ENCODE measurements at places on chromosomes 7 and 10.

DNA sequence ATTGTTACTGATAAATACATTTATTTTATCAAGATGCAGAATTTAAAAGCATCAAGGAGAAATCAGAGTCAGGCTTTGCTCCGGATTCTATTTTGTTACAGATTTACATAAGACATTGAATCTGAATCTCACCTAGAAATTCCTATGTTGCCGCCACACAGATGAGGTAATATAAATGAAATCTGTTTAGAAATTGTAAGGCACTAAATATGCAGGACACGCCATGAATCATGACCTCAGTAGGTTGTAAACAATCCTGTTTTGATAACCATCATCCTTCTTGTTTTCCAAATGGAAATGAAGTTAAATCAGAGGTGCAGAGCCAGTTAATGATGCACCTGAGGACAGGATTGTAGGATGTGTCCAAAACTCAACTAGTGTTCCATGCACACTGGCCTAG is 778.0 kb downstream of the MAGI2 start:
- DNase-seq: no peak

GRCh38 chr10:133590226-133590969 is 25.0 kb upstream of the SYCE1 start:
- no peak for DNase-seq

GRCh38 chr10:58438340-58438871 is 53.2 kb downstream of the TFAM start:
- DNase-seq: no peak

DNA sequence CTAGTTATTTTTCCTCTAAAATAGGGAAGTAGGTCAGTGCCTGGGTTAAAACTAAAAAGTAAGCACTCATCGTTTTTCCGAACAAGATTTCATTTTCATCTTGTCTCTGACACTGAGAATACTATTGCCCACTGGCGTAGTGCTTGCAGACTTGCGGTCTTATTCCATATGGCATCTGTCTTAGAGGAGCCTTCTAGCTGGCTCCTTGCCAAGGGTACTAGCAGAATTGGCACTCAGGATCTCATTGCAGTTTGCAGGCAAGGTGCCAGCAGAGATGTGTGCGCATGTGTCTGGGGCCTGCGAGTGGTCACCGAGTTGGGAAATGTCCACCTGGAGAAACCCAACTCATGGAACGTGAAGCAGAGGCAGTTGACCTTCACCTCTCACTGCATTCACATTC is 143.4 kb downstream of the CELF2 start:
- no peak for DNase-seq

GRCh38 chr7:38453168-38453567 is 178.0 kb downstream of the AMPH start:
- DNase-seq: no peak

DNA sequence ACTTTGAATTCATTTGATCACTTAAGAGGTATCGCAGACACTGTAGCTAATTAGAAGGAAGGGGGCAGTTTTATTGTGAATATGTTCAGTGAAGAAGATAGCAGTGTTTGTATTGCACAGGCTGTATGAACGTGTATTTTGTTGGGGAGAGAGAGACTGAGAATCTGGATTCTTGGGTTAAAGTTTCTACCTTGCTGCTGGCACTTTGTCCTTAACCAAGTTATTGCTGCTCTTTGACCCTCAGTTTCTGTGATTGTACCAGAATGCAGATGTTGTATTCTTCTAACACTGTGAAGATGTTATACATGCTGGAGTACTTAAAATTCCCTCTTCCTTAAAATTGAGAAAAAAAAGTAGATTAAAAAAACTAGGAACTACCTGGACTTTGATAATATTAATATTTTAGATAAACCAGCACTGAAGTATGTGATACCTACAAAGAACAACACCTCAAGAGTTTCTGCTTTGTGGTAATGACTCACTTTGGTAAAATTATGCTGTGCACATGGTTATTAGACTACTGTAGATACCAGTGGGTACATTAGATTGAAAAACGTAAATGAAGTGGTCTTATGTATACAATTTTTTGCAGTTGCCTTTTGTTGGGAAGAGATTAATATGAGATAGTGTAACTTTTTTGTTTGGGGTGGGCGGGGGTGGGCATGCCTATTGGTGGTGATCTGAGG is 321.3 kb downstream of the AUTS2 start:
- no peak for DNase-seq

- no peak for DNase-seq
These were observed 40.1 kb downstream of the IQUB start for GRCh38 chr7:123494193-123494796.

GRCh38 chr10:6383096-6383812 is 180.5 kb downstream of the PFKFB3 start:
- no peak for DNase-seq

DNA sequence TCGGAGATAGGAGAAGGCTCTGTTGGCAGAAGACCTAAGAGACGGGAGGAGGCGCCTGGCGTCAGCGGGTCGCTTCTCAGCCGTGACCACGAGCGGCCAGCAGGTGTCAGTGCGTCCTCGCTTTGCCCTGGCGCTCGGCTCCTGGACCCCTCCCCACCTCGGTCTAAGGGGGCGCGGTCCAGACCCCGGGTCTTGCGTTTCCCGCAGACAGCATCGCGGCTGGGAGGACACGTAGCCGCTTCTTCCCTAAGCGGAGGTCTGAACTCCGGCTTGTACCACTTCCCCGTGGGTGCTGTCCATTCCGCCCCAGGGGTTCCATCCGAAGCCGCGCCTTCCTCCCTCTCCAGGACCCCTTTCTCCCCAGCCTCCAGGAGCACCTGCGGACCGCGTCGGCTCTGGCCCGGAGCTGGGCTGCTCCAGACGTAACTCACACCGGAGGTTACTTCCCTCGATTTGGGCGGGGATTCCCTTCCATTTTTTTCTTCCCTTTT is 593 bp upstream of the ADRA2A start:
- peak; percentile 46 for DNase-seq

DNA sequence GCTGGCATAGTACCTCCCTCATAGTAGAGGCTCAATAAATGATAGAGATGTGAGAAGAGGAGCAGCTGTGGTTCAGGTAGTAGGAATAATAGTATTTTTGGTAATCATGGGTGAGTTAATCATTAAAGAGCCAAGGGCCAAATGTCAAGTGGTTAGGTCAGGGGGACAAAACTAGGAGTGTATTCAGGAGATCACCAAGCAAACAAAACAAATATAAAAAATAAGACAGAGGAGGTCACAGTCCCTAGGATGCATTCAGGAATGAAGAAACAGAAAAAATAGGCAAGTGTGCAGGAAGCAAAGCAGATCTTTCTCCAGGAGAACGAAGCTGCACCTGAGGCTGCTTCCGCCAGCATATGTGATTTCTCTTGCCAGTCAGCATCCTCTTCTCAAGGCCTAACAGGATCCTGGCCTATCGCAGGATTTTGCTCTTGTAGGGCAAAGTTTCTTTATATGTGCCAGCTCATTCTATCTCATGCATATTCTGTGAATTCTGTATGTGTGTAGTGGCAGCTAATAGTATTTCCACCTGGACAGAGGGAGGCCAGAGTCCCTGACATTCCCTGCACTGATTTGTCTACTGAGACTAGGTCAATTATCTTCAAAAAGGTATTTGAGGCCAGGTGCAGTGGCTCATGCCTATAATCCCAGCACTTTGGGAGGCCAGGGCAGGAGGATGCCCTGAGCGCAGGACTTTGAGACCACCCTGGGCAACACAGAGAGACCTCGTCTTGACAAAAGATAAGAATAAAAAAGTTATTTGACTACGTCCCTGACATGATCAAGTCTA is 82.7 kb downstream of the AKR1D1 start:
- no peak for DNase-seq

DNA sequence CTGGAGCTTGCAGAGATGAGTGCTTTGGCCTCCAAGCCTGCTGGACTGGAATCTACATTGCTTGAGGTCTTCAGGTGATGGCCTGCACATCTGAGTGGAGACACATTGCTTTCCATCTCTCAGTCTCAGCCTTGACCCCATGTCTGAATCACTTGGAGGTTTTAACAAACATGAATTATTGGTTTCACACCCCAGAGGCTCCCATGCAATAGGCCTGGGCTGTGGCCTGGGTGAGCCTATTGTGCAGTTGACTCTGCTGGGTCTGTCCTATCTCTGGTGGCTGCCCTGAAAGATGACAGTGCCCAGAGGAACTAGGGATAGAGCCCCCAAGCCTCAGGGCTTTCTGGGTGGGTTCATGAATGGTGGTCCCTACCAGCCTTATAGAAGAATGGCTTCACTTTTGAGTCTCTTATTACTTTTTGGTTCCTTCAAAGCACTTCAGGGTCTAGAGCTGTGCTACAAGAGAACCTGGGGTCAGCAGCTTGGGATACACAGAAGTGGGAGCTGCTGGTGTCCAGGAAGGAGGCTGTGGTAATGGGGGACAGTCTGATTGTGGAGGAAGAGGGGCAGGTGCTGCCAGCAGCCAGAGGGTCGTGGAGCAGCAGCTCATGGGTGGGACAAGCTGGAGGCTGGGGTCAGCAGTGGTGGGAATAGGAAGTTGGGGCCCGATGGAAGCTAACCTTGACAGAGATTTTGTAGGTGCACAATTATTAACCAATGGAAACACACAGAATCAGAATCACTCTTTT is 5.5 kb downstream of the RAMP3 start:
- DNase-seq: no peak

- no peak for DNase-seq
These were observed 89.5 kb upstream of the PAX2 start for GRCh38 chr10:100655760-100656421.

- no peak for DNase-seq
These were observed 39.0 kb downstream of the HTR5A start for GRCh38 chr7:155109121-155109520.

DNA sequence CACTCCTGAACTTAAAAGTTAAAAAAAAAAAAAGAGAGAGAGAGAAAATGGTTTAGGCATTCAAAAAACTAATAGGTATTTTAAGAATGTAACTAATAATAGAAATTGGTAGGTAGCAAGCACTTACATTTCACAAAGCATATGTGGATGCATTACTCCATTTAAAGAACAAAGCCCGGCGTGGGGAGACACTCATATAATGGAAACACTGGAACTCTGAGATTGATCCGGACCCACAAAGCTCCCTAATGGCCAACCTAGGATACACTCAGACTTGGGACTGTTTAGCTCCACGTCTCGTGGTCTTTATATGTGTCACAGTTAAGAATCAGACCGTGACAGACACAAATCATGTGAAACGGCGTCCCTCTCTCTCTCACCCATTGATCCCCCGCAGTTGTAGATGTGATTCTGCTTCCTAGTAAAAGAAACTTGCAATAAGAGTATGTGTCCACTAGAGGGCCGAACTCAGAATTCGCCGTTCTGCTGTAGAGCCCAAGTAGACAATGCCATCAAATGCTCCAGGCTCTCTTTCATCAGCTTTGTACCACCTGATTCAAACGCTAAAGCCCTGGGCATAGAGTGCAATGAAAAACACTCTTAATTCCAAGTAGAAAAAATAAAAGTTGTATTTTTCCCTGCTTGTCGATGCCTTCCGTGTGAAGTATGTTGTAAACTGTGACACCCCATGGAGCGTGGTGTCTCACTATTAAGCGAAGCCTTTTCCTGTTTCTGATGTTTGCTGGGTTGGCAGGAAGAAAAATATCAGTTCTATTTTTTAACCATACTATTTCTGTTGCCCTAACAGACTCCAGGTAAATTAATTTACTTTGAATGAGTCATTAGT is 429.0 kb upstream of the MTPN start:
- DNase-seq: peak; percentile 8

GRCh38 chr7:104933521-104933988 is 80.5 kb upstream of the KMT2E start:
- DNase-seq: no peak

- no peak for DNase-seq
These were observed 400.5 kb upstream of the SORCS1 start for GRCh38 chr10:107565014-107565413.

DNA sequence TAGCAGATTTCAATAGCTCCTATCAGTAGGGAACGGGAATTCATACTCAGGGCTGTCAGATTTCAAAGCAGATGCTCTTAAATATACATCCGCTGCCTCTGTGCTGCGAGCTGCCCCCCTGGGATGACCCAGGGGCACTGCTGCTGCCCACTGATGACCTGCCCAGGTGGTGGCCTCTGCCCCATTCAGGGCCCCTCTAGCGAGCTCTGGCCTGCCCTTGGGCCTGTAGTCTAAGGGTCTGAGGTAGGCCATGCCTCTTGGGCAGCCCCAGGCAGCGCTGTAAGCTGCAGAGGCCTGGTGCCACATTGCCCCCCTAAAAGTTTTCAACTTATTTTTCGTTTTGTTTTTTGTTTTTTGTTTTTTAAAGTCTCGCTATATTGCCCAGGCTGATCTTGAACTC is 50.6 kb upstream of the SH2B2 start:
- DNase-seq: no peak

DNA sequence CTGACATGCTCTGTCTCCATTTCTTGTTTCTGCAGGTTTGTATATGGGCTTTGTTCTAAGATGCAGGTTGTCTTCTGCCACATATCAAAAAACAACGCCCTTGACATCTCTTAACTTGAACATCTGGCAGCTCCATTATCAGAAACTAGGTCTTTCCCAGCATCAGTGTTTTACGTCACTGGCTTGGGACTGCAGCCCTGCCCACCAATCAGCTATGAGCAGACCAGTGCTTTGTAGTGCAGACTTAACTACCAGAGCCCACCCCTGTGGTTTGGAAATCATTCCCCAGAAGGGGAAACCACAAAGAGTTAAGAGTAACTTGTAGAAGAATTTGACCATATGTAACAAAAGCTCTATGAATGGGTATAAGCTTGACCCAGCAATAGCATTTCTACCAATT is 132.4 kb downstream of the SEPTIN14 start:
- DNase-seq: no peak

GRCh38 chr7:111408724-111409123 is 153.6 kb downstream of the IMMP2L start:
- no peak for DNase-seq

GRCh38 chr7:80478683-80479082 is 33.2 kb downstream of the GNAT3 start:
- no peak for DNase-seq

DNA sequence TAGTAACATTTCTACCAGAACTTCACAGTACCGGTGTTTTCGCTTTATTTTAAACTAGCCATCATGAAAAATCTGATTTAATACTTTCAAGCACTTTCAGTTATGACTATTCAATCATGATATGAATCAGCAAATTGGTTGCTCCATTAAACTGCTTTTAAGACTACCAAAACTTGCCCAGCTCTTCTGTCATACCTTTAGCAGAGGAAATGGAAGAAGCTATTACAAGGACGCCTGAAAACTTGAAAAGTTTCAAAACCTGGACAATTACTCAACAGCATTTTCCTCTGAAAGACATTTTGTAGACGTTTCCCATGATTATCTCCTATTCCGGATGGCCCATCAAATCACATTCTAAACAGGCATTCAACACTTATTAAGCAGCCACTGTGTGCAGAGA is 2.0 kb downstream of the JAZF1 start:
- DNase-seq: no peak

- no peak for DNase-seq
These were observed 27.0 kb upstream of the PODXL start for GRCh38 chr7:131583430-131583829.

DNA sequence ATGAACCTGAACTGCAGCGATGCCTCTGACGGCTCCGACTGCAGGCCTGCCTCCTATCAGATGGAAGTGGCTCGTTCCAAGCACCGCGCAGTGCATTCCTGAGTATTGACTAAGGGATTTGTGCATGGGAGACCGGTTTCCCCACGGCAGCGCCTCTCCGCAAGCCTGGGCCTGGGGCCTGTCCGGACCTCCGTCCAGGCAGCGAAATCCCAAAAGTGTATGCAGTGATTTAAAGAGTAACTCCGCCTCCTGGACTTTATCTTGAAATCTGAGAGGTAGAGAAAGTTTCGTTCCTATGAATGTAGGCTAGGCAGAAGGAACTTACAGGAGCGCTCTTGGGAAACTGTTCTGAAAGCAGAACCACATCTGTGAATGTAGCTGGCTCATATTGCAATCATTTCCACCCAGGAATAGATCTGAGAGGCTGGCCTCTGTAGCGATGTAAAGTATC is 106.2 kb upstream of the CELF2 start:
- DNase-seq: peak; percentile 31

GRCh38 chr10:68832601-68833000 is 5.3 kb downstream of the STOX1 start:
- DNase-seq: no peak

All from left renal pelvis (tissue), 4 donors.